ENCODE measurements at places on chromosomes 16 and 17.

- no peak for DNase-seq
Measured at GRCh38 chr17:72065556-72065955, 55.3 kb upstream of the SOX9 start.

- DNase-seq = no peak
Measured at GRCh38 chr16:7585705-7586104, 253.1 kb downstream of the RBFOX1 start.

GRCh38 chr16:14600164-14600563 lies 29.9 kb downstream of the PARN start:
- DNase-seq = peak; percentile 40

GRCh38 chr17:16381496-16381820 lies 567 bp downstream of the UBB start:
- DNase-seq = peak; percentile 59

DNA sequence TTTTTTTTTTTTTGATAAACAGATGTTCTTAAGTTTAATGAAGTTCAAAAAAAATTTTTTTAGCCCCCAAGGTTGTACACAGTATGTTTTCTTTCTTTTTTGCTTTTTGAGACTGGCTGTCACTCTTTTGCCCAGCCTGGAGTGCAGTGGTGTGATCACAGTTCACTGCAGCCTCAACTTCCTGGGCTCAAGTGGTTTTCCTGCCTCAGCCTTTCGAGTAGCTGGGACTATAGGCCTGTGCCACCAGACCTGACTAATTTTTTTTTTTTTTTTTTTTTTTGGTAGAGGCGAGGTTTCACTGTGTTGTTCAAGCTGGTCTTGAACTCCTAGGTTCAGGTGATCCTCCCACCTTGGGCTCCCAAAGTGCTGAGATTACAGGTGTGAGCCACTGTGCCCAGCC lies 12.8 kb downstream of the ITGAE start:
- DNase-seq = no peak

- no peak for DNase-seq
Measured at GRCh38 chr17:64497565-64498035, 746 bp upstream of the POLG2 start.

DNA sequence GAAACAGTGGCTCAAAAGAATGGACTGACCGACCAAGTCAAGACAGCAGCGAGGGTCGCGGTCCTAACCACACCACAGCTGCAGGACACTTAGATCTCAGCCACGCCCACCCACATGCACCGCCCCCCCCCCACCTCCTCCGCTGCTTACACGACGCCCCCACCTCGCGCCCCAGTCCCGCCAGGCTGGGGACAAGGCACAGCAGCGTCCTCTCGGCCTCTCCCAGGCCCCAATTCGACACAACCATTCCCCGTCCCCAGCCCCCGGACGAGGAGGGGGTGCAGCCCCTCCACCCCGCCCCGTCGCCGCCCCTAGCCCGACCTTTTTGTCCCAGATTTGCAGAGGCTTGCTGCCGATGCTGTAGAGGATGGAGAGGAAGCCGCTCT lies 477 bp downstream of the CFAP20 start:
- no peak for DNase-seq

DNA sequence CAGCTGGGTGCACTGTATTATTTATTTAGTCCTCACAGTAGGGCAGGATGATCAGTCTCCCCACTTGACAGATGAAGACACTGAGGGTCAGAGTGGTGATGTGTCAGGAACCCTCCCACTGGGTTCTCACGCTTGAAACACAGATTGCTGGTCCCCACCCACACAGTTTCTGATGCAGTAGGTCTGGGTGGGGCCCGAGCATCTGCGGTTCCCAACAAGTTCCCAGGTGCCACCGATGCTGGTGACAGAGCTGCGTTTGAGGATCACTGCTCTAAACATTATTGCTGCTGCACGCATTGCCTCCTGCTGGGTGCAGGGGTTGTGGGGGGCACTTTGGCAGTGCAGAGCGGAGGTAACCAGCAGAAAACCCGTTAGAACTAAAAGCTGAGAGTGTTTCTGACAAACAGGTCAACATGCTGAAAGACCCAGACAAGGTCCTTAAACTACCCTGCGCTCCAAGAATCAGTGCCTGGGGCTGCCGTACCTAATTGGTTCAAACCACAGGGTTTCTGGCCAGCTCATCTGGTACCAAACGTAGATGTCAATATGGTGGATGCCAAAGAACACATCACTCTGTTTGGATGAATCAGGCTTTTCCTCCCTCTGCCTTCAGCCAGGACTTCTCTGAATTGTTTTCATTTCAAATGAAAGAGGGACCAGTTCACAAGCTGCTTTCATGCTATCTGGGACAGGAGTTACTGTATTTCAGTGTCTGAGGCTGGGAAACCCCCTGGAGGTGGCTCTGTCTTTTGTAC lies 76.0 kb downstream of the ABCC1 start:
- DNase-seq = peak; percentile 76
